NAMALWA (cell line): ENCODE measurements at places on chromosomes 1 and 21.

DNA sequence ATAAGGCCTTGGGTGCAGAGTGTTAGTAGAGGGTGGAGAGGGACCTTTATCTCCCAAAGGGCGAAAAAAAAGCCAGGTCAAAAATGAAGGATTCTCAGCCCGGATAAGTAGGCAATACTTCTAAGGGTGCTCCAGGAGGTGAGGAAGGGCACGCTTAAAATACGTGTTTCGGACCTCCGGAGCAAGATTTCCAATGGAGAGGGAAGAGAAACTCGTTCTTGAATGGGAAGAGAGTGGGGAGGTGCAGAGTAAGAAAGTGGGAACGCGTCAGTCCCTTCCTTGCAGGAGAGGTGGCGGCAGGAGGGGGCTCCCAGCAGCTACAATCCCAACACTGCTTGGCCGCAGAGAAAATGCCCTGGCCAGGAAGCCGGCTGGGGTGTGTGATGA lies 581 bp downstream of the EFCAB14 start:
- DNase-seq = no peak

DNA sequence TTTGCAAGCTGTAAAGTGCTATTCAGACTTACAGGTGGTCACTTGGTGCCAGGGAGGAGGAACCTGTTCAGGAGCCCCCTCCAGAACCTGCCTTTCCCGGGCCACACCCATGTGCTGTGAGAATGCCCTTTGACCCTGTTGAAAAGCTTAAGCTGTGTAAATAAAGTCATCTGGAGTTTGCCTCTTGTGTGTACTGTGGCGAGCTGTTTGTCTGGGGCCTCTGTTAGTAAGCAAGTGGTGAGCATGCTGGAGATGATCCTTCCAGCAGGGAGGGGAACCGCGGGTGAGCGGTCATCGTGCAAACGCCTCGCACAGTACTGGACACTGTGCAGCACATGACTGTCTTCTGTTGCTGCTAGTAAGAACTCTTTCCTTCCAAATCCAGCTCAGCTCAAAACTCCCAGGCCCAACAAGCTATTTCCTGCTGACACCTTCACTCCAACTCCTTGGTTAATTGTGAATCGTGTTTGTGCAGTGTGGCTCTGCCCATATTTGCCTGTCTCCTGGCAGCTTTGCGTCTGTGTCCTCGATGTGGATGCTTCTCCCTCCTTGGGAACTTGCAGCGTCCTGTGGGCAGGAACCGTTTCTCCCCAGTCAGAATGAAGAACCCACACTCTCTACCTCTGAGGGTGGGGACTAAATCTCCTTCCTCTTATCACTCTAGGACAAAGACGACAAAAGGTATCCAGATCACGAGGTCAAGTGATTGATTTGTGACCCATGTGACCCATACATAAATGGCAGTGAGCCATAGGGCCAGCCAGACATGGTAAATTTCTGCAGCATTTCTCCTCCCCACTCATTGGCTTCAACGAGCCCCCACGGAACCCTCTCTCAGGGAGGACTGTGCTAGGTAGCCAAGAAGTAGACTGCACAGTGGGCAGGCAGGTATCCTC lies 13.9 kb upstream of the BTG2 start:
- no peak for DNase-seq

GRCh38 chr1:5611851-5612250 lies 380.4 kb downstream of the NPHP4 start:
- DNase-seq = no peak

DNA sequence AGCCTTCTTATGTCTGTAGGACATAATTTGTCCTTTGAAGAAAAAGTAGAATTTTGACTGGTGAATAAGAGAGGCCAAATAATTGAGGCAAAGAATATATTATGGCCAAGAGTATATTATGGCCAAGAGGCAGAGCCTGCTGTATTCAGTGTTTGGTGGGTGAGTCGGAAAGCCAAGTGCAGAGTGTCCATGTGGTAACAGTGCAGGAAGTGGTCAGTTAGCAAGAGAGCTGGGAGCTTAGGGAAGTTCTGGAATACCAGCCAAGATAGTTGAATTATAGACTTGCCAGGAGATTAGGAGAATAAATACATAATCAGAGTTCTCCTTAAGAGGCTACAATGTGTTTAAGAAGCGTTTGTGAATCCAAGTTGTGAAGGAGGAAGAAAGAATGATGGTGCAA lies 131.5 kb upstream of the LMO4 start:
- no peak for DNase-seq

DNA sequence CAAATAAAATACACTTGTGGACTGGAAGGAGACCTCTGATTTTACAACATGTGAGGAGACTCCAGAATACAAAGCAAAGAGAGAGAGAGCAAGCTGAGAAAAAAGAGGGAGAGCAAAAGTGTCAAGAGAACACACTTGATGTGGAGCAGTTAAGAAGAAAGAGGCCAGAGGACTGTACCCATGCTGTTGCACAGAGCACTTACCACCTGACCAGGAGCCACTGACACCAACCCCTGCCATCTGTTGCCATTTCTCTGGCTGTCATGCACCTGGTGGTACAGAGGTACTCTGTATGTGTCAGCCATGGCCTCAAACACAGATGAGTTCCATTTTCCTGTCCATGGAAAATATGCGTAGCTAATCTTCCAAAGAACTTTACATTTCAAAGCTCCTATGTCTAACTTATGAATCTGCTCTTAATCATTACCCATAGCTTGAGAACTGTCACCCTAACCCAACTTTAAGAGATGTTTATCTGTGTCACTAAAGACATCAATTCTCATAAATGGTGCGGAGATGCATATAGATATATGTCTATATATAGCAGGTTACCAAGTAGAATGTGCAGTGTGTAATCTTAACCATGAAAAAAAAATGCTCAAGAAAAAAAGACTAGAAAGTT lies 32.8 kb upstream of the ABCD3 start:
- DNase-seq = no peak

DNA sequence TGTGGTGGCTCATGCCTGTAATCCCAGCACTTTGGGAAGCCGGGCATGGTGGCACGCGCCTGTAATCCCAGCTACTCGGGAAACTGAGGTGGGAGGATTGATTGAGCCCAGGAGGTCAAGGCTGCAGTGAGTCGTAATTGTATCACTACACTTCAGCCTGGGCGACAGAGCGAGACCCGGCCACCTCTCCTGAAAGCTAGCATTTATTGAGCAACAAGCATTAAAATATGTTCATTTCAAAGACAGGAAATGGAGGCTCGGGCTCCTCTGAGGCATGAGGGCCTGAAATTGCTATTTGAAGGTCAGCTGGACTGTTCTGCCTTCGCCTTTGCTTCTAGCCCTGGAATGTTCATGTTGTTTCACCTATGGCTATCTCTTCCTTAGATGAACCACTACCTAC lies 34.5 kb downstream of the SPATA21 start:
- no peak for DNase-seq

DNA sequence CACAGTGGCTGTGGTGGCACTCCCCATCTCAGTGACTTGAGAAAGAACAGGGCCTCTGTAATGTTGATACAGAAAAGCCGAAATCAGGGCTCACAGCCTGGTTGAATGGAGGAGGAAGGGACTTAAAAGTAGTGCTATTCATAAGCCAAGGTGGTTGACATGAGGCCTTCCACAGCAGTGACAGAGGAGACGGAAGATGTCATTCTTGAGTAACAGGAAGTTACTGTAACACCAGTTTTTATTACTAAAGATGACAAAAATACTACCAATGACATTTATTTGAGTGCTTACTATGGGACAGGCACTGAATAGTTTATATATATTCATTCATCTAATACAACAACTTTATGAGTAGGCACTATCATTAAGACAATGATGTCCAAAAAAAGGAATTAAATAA lies 52.8 kb upstream of the GNG12 start:
- no peak for DNase-seq

DNA sequence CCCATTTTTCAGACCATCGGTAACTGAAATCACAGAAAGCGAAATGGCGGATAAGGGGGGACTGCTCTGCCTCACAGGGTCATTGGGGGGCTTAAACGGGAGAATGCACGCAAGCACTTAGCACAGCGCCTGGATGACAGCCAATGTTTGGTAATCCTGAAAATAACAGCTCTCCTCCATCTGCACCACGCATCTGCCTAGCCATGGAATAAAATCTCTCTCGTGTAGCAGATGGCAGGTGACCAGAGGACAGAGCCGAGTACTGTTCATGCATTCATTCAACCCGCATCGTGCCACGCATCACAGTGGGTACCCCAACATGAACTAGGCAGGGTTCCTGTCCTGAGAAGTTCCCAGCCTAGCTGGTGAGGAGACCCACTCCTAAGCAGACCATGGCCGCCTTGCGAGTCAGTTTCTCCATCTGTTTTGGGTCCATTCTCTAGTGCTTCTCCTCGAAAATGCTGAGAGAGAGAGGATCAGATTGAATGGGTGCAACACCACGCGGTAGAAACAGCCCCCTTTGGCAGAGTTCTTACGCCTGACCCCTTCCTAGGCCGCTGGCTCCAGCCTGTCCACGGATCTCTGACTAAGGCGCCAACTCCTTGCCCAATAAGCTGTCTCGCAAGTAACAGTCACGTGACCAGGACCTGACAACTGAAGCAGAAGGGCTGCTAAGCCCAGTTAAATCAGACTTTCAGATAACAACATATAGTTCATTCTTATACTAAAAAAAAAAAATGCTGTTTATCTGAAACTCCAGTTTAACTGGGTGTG lies 7.3 kb downstream of the SLC1A7 start:
- no peak for DNase-seq

DNA sequence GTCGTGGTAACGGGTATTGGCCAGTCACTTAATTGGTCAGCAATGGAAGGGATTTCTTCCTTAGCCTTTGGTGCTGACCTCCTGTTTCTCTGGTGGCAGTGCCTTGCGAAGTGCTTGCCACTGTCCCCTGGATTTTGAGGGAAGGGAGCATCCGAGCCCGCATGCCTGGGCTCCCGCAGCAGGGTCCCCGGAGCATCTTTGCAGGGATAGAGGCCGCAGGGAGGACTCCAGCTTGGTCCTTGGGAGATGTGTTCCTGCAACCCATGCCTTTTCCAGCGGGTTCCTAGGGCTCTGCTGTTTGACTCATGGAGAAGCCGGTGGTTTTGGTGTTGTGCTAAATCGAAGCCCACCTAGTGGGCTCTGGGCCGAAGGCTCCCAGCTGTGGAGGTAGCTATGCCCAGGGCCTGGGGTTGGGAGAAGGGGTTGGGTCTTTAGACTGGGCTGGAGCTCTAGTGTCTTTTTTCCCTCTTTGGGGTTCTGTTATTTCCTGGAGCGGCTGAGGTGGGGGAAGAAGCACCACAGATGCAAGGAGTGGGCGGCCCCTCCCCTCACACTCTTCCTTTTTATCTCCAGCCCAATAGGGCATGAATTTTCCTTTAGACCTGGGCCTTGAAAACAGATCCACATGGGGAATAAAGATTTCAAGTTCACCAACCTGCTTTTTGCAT lies 39.0 kb downstream of the PIK3CD start:
- DNase-seq = no peak

DNA sequence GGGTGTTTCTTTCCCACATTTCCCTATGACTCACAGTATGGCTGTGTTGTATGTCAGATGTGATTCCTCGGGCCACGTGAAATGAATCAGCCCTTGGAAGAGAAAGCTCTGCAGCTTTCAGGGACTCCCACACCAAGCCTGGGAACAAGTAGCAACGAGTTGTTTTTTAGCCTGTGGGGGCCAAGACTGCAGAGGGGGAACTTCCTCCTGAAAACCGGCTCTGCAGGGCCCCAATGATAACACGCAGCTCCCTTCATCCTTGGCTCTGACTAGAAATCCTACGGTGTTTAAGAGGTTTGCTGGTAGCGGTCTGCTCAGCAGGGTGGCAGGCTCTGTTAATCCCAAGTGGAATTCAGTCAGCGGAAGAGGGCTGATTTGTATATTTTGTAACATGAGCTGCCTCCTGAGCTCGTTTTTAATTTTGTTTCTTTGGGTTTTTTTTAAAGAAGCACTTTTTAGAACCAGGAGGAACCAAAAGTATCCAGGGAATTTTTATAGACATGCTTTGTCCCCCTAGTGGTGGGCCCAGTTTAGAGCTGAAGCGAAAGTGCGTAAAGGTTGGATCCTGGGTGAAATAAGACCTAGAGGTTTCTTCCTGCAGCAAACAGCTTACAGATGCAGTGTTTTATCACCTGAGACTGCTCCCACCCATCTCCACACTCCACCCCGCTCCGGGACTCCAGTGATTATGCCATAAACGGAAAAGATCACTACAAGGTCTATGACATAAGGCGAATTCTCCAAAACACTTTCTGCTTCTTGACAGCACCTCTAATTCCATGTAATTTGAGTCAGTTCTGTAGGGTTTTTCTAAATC lies 48.8 kb downstream of the LAMC2 start:
- peak; percentile 40 for DNase-seq

GRCh38 chr1:15148941-15149340 lies 4.6 kb upstream of the TMEM51 start:
- DNase-seq = no peak

GRCh38 chr1:30882678-30883388 lies 25.7 kb downstream of the SDC3 start:
- no peak for DNase-seq

GRCh38 chr1:235015291-235015985 lies 113.2 kb downstream of the TOMM20 start:
- DNase-seq = no peak

DNA sequence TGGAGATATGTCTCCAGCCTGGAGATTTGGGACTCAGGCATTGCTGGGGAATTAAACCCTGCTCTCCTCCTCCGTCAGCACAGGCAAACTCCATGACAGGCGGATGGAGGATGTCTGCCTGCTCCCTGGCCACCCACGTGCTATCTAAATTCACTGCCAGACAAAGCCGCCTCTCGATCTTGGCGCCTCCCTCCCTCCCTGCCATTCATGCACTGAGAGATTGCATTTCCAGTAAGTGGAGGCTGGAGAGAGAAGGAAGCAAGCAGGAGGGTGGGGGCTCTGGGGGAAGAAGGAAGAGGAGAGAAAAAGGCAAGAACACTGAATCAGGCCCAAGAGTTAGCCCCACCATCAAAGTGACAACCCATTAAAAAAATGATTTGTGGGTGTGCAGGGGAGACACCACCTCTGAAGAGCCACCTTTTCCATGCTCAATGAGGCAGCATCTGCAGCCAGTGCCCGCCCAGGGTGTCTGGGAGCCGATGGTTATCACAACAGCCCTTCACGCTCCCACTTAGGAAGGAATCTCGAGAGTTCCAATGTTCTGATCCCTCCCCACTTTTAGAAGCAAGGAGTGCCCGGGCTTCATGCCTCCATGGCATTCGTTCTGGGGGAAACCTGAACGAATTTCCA lies 183.0 kb downstream of the HIVEP3 start:
- no peak for DNase-seq

DNA sequence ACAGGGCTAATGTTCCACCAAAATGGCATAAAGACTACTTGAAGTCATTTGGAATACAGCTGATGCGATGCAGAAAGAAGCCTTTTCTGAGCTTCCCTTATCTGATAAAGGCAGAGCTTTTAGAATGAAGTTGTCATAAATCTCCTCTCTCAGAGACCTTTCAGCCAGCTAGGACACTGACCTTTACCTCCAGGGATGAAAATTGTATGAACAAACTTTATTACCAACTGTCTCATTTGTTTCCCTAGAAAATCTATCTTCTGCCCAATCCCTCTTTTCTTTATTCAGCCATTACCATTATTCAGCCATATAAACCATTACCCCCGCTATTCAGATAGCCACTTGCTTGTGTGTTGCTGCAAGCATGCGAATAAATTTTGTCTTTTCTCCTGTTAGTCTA lies 29.7 kb upstream of the RNF2 start:
- DNase-seq = no peak
